ENCODE measurements at places on chromosomes 1 and 21.

GRCh38 chr1:93667642-93668041 is 14.0 kb downstream of the BCAR3 start:
- no peak for DNase-seq

DNA sequence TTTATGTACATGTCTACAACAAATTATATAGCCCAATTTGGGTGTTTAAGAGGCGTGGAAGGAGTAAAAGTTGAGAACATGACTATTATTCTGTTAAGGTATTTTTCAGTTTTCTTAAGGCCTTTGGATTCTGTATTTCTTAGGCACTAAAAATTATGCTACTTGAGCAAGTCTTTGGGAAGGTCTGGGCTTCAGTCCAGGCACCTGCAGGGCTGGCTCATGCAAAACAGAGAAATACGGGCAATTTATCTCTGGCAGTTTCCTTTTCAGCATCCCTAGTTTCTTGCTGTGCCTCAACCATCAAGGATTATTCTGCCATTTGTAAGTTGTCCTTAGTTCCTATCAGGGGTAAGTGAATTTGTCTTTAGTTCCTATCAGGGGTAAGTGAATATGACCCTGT is 358.8 kb upstream of the B3GALT2 start:
- no peak for DNase-seq

- DNase-seq, result no peak
Measured at GRCh38 chr1:178692564-178693327, 32.3 kb upstream of the RALGPS2 start.

DNA sequence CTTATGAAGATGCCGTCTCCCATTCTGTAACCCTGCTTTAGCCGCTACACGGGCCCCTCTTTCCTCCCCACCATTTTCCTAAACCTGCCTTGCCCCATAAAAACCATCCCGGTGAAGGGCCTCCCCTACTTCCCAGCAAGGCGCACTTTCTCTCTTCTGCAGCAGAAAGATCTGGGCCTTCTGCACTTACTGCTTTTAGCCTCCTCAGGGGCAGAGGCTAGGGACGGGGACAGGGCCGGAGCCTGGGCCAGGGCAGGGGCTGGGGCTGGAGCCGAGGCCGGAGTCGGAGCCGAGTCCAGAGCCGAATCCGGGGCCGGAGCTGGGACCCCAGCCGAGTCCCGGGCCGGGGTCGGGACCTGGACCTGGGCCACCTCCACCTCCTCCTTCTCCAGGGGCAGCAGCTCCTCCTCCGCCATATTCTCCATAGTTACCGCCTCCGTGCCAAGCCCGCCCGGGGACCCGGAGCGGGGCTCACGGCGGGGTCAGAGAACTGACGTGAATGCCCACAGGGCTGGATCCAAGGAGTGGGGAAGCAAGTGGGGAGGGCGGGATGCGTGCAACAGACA is 382 bp downstream of the TRMT1L start:
- no peak for DNase-seq

DNA sequence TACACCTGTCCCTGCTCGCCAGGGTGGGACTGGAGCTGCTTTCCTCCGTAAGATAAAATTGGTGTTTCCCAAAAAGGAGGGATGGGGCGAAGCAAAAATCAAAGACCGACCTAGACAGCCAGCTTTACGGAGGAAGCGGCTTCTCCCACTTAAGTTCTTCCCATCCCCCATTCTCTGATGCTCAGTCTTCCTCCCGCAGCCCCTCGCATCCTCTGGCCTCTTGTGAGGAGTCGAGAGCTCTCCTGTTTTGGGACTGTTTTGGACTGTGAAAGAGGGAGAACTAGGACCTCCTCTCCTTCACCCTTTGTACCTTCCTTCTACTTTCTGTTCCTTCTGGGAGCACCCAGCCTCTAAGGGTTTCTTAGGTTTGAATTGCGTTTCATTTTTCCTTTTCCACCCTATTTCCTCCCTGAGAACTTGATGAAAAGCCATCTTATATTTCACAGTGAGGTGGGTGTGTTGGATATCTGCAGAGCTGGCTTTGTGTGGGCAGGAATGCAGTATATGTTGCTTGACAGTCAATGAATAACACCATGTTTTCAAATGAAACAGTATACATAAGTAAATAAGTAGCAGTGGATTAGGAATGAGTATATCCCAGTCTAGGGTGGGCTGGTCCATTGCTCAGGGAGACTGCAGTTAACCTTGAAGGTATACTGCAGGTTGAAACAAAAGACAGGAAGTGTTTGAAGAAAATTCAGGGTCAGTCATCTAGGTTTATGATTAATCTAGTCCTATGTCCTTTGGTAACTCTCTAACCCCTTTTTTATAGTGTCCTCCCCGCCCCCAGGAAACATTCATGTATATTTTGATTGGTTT is 848 bp downstream of the CTTNBP2NL start:
- no peak for DNase-seq

DNA sequence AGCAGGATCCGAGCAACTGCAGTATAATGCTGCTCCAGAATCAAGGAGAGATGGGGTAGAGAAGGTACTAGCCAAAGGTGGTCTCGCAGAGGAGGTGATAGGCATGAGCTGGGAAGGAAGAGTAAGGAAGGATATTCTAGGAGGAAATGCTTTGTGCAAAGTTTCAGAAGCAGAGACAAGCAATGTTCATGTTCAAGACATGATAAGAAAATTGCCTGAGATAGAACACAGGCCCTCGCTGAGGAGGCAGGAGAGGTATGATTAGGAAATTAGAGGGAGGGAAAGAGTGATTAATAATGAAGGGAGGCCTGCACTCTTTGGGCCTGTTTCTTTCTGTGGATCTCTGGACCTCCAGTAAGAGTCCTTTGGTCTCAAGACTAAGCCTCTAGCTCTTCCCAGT is 12.9 kb upstream of the ETV3 start:
- DNase-seq, result no peak

DNA sequence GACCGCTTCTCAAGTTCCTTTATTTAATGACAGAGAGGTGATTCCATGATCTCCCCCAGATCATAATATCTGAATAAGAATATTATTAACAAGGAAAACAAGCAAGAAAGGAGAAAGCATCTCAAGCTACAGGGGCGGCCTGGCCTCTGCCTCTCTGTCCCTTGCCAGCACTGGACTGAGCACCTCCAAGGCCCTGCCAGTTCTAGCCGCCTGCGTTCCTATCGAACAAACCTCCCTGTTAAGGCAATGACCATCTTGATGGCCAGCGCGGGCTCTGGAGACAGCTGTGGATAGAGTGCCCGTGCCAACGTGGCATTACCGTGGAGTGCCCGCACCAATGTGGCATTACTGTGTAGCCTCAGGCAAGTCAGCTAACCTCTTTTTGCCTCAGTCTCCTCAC is 84.8 kb downstream of the NPHP4 start:
- no peak for DNase-seq

- no peak for DNase-seq
Measured at GRCh38 chr1:47574451-47575165, 136.8 kb downstream of the FOXD2 start.

DNA sequence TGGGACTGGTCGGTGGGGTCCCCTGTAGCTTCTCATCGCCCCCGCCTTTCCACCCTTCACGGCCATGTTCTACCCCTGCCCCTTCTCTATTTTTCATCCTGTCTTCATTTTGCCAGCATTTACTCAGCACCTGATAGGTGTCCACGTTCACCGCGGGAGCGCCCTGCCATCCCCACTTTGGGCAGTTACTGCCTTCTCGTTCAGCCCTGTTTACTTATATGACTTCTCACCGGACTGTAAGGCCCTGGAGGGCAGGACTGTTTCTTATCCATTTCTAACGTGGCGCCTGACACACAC is 380 bp downstream of the MFN2 start:
- no peak for DNase-seq

- DNase-seq, result no peak
Measured at GRCh38 chr1:208074353-208074752, 163.4 kb upstream of the CD34 start.

GRCh38 chr1:168304865-168305264 is 24.2 kb downstream of the TBX19 start:
- DNase-seq, result no peak

DNA sequence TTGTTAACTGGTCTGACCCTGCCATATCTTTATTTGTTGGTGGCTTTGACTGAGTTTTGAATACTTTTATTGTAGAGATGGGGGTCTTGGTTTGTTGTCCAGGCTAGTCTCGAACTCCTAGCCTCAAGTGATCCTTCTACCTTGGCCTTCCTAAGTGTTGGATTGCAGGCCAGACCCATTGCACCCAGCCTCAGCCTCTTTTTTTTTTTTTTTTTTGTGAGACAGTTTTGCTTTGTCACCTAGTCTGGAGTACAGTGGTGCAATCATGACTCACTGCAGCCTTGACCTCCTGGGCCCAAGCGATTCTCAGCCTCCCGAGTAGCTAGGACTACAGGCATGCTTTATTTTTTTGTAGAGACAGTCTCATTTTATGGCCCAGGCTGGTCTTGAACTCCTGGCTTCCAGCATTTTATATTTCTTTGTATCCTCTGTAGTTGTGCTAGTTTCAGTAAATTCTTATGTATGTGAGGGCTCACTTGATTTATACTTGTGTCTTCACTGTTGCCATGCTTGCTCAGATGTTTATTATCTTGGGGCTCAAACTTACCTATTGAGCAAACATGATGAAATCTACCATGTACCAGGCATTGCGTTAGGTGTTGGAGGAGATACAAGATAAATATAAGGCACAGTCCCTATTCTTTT is 24.1 kb downstream of the THRAP3 start:
- DNase-seq, result peak; percentile 80

Measured in NCI-H226 (cell line).